SW 1271 (cell line): ENCODE measurements at places on chromosomes 7 and 10.

GRCh38 chr7:140197218-140197890 lies 20.6 kb upstream of the KDM7A start:
- DNase-seq: no peak

- no peak for DNase-seq
Measured at GRCh38 chr10:123502983-123503382, 163.2 kb upstream of the GPR26 start.

GRCh38 chr7:69336976-69337375 lies 261.3 kb upstream of the AUTS2 start:
- DNase-seq: no peak

- peak; percentile 32 for DNase-seq
Measured at GRCh38 chr10:97771055-97771891, 526 bp downstream of the SFRP5 start.

DNA sequence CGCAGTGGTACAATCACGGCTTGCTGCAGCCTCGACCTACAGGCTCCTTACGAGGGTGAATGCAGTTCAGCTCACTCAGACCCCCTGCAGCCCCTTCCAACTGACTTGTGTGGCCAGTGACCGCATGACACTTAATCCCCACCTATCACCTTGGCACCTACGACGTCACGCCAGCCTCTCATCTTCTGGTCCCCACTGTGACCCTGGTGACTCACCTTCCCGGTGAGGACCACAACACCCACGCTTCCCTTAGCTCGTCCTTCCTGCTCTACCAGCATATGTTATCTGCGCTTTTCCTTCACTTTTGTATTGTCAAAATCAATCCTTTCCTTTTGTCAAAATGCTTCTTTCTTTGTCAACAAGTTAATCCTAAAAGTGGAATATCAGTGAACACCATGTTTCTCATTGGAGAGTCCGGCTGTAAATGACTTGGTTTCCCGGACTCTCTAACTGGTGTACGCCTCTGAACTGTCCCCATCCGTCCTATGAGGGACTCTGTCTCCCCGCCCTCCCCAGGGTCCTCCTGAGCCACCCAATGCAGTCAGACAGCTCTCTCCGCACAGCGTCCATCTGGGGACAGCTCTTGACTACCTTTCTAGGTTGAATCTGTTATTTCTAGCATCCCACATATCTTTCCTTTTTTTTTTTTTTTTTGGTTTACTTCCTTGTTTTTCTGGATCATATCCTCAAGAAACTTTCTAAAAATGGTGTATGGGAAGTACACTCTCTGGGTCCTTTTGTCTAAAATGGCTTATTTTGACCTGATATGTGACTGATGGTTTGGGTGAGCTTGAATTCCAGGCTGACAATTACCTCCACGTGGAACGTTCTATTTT lies 37.3 kb downstream of the CFAP46 start:
- no peak for DNase-seq

GRCh38 chr7:81294897-81295515 lies 376.2 kb upstream of the SEMA3C start:
- no peak for DNase-seq

- no peak for DNase-seq
Measured at GRCh38 chr10:129785536-129785981, 178.5 kb downstream of the EBF3 start.

GRCh38 chr7:17770710-17771375 lies 169.5 kb downstream of the SNX13 start:
- no peak for DNase-seq

GRCh38 chr10:116278846-116279245 lies 5.8 kb upstream of the GFRA1 start:
- no peak for DNase-seq

DNA sequence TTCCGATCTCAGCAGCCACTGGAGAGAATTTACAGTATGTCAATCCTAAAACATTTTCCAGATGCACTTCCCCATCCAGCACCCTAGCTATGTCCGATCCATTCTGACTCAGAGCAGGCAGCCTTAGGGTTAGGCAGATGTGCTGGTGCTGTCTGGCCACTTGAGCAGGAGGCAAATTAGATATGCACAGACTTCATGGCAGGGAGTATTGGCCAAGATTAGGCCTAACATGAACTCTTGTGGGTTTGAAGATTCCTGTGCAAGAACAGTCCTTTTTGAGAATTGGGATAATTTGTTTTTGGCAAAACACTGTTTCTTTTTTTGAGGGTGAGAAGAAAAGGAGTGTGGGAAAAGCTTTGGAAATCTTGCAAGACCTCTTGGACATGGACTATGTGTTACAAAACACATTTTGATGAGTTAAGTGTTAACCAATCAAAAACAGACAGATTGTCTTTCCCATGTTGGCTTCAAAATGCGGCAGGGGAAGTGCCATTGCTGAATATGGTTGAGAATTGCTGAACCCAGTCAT lies 218.6 kb upstream of the INHBA start:
- DNase-seq: no peak

GRCh38 chr10:113007343-113007771 lies 57.3 kb downstream of the TCF7L2 start:
- no peak for DNase-seq

DNA sequence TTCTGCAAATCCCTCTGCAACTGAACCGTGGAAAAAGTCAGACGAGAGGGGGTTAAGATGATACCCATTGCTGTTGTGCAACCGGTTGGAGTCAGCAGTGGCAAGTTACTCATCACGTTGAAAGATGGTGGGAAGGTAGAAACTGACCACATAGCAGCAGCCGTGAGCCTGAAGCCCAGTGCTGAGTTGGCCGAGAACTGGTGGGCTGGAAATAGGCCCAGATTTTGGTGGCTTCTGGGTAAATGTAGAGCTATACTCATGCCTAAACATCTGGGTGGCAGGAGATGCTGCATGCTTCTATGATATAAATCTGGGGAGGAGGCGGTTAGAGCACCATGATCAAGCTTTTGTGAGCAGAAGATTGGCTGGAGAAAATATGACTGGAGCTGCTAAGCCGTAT lies 78.6 kb downstream of the ARL5B start:
- no peak for DNase-seq

GRCh38 chr10:30026578-30026977 lies 32.8 kb downstream of the JCAD start:
- no peak for DNase-seq

DNA sequence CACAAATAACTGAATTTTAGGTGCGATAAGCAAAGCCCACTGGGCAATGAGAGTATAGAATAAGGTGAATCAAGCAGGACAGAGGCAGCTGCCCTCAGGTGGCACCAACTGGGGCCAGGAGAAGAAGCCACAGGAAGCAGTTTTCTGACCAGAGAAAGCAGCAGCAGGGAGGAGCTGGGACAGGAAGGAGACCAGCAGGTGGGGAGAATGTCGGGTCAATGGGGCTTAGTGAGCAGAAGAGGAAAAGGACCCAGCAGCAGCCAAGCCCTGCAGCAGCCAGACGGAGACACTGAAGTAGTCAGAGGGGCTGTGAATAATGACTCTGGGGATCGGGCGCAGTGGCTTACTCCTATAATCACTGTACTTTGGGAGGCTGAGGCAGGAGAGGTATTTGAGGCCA lies 209.6 kb upstream of the SH2B2 start:
- no peak for DNase-seq

DNA sequence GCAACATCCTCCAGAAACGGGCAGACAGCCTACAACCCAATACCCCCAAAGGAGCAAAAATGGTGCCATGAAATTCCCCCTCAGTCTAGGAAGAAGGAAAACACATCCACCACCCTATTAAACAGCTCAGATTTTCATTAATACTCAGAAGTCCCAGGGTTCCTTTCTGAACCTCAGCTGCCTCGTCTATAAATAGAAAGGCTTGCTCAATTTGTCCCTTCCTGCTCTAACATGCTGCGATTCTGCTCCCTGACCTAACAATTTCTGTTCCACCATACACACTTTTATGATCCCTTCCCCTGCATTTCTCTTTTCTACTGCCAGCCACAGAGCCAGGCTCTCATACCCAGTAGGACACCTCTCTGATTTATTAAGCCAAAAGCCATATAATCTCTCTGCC lies 68.1 kb downstream of the MTERF1 start:
- DNase-seq: no peak

- no peak for DNase-seq
Measured at GRCh38 chr10:88920986-88921593, 31.5 kb downstream of the ACTA2 start.

- peak; percentile 58 for DNase-seq
Measured at GRCh38 chr10:12656518-12657142, 307.3 kb downstream of the CAMK1D start.

- DNase-seq: no peak
Measured at GRCh38 chr10:112988839-112989406, 38.9 kb downstream of the TCF7L2 start.

DNA sequence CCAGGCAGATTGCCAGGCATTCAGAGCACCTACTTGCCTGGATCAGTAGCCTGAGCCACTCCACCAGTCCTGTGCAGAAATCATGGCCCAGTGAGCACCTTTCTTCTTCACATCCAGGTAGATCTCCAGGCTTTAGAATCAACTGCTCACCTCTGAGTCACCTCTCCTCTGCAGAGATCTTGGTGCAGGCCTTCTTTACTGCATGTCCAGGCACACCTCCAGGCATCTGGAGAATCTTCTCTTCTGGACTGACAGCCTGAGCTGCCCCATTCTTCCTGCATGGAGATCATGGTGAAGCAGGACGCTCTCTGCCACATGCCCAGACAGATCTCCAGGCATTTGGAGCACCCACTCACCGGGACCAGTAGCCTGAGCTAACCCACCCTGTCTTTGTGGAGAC lies 894.5 kb upstream of the MBL2 start:
- no peak for DNase-seq

DNA sequence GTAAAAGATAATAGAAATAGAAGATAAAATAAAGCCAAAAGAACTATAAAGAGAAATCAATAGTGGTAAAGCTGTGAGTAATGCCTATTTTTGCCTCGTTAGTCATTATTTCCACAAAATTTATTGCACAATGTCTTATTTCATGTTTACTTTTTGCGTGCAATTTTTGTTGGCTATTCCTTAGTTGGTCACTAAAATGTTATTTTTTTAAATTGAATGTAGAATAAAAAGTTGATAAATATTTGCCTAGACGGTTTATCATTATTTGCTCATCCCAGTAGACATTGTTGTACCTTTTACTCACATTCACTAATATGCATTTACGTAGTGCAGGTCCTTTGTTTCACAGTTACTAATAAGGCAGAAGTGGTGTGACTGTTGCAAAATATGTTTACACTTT lies 227.8 kb upstream of the BMPER start:
- DNase-seq: no peak

DNA sequence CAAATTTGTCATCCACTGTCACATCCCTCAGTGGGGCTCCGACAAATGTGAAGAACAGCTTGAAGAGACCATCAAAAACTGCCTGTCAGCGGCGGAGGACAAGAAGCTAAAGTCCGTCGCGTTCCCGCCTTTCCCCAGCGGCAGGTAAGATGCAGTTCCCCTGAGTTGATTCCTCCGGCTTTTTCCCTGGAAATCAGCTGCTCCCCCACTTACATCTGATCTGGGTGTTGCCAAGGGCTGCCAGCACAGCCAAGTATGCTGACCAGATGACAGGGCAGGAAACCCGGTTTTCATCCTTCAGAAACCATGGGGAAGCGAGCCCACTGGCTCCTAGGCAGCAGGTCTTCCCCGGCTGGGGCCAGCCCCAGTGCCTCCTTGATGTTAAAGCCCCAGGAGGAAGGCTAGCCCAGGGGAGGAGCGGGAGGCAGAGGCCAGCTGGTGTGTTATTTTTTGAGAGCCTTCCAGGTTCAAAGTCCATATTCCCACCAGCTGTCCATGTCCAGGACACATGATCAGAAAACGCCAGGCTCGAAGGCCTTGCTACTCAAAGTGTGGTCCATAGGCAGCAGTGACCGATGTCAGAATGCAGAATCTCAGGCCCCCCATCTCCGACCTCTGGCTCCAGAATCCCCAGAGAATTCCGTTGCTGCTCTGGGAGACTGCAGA lies 23.4 kb downstream of the AIFM2 start:
- no peak for DNase-seq

DNA sequence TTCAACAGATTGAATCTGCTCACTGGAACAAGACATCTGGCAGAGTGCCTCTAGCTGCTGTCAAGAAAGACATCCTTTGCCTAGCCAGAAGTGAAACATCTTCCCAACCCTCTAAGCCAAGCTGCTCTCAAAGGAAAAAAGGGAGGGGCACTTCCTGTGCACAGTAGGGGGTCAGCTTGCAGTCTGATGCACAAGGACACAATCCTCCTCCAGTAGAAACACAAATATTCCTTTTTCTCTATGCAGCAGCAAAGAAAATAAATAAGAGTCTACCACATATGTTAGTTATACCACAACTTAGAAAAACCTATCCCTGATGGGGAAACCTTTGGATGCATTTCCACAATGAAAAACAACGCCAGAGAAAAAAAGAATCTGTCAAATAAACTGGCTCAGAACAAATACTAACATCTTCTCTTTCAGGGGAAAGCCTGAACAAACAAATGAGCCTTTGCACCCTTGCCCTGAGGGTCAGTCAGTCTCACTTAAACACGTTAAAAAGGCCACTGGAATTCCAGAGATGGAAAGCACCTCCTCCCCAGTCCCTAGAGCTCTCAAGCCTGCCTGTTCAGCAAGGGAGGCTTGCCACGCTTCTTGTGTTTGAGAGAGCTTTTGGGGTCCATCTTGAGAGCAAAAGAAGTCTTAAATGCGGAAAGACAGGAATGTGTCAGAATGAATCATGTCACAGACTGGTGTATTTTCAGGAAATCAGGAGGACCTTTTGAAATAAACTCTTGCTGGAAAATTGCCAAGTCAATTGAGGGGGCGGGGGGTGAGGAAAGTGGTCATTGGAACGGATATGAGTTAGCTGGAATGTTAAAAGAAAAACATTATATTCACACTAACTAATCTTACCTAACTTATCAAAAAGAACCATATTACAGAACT lies 7.5 kb downstream of the LAMB1 start:
- peak; percentile 23 for DNase-seq

DNA sequence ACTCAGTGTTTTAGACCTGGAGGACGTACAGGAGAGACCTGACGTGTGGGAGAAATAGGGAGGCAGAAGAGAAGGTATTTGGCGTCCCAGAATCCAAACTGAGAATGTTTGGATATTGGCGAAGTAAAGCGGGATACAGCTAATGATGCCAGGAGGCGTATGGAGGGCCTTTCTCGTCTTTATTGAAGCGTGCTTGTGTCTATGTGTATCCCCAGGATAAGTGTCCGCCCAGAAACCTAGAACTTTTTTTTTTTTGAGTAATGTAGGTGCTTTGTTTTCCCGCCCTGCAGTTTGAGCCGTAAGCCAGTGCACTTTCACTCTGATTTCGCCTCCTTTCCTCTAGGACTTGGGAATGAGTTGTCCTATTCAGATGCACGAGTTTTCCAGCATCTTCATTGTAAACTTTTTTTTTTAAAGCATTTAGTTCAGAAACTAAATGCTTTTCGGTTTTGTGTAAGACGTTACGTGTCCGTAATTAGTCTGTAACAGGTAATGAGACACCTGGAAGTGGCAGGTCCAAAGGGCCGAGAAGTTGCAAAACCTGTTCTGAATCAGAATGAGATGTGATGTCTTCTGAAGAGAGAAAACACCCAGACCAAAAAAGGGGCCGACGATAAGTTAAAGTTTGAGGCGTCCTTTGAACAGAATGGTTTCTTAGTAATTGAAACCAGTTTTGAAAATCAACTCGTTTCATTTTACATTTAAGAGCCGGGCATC lies 746 bp downstream of the ARL5B start:
- DNase-seq: no peak
